ENCODE measurements at places on chromosomes 7 and 10.

DNA sequence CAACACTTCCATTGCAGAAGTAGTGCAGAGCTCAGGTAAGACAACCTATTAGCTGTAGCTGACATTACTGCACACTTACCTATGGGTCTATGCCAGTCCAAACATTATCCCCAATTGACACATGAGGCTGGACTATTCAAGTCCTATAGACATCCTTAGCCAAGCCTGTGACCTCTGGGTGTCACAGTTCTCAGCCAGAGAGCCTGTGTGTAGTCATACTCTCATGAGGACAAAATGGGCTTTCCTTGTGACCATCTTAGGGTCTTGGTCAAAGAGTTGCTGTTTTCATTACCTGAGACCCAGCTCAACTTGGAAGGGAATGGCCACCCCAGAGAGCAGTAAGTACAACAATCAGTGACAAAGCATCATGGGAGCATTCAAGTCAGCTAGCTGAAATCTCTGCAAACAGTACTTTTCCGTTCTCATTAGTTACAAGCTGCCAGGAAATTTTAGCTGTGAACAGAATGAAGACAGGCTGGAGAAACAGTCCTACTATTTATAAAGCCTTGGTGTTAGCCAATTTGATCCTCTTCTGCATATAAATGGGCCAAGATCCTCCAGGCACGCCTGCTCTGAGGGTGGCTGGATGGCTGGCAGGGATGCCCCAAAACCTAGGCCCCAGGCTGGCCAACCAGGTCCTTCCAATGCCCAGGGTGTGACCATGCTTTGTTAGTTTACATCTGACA, 44.3 kb downstream of the NUDCD3 start:
- no peak for DNase-seq

DNA sequence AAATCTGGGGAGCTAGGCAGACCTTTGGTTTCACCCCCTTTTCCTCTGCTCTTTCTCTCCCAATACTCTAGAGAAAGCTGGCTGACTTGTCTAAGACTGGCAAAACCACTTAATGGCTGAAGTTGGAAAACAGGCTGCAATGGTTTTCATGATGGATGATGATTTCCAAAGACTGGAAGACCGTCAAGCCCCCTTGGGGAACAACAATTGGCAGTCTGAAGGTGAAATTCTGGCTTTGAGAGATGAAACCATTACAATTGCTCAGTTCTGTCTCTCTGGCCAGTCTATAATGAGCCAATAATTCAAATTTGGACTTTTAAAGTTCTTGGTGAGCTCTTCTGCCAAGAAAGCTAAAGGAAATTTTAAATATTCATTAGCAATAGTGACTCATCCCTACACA, 680.5 kb downstream of the PARD3 start:
- no peak for DNase-seq

GRCh38 chr10:131901181-131901829, 497 bp downstream of the PPP2R2D start:
- no peak for DNase-seq

- no peak for DNase-seq
Measured at GRCh38 chr7:85693326-85693725, 506.5 kb upstream of the SEMA3D start.

DNA sequence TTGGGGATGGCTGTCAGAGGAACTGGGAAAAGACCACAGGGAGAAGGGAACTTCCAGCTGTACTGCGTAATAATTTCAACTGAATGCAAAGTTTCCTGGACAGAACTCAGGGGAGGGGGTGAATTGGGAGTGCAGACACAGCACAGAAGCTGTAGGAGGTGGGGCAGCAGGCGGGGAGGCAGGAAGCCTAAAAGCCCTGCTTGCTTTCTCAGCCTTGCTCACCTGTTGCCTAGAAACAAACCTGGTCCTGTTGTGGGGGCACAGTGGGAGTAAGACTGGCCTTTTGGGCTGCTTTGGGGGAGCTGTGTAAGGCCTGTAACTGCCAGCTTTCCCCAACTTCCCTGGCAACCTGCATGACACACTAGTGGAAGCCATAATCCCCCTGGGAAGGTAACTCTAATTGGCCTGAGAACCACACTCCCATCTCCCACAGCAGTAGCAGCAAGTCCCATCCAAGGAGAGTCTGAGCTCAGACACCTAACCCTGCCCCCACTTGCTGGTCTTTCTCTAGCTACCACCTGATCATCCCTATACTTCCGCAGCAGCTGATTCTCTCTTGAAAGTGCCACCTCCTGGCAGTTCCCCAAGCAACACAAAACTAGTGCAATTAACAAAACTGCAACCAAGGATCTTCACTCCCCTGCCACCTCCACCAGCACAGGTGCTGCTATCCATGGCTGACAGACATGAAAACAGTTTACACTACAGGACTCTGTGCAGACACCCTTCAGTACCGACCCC, 1239.3 kb downstream of the SORCS1 start:
- DNase-seq: no peak

DNA sequence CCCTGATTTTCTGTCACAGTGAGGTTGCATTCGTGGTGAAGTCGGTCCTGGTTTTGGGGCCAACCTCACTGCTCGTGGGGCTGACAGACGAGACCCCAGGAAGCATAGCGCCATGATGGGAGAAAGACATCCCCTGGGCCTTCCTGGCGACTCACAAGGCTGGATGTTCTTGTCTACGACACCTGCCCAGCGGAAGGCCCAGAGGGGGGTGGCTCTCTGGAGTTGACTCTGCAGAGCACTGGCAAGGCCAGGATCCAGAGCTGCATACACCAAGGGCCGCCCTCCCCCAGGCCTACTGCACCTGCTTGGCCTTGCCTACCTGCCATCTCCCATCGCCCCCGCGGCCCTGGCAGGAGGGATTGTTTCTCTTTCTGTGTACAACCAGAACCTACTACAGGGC, 608.9 kb downstream of the PTPRN2 start:
- DNase-seq: no peak

GRCh38 chr7:151395036-151395367, 14.8 kb downstream of the WDR86 start:
- DNase-seq: no peak

- DNase-seq: no peak
Measured at GRCh38 chr10:119541459-119542356, 811 bp downstream of the RGS10 start.

DNA sequence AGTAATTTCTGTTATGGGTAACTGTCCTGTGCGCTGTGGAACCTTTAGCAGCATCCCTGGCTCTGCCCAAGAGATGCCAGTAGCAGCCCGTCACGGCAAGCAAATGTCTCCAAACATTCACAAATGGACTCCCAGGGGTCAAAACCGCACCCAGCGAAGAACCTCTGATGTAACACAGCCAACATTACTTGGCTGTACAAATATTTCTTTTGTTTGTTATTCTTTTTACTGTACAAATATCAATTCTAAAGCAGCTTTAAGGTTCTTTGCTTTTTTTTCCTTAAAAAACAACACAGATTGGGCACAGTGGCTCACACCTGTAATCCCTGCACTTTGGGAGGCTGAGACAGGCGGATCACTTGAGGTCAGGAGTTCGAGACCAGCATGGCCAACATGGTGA, 182.5 kb downstream of the KMT2E start:
- DNase-seq: no peak

DNA sequence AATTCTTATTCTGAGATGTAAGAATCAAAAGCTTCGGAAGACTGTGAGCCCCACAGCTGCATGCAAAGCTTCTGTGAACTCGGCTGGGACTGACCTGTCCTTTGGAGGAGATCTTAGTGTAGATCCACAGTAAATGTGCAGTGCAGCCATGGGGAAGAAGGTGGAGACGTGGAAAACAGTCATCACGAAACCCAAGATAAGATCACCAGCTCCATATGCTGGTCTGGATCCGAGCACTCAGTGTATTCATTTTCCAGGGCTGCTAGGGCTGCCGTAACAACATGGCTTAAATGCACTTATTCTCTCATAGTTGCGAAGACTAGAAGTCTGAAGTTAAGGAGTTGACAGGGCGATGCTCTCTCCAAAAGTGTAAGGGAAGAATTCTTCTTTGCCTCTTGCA, 143.0 kb upstream of the TCF7L2 start:
- no peak for DNase-seq

- DNase-seq: no peak
Measured at GRCh38 chr7:158308001-158308400, 279.6 kb downstream of the PTPRN2 start.

DNA sequence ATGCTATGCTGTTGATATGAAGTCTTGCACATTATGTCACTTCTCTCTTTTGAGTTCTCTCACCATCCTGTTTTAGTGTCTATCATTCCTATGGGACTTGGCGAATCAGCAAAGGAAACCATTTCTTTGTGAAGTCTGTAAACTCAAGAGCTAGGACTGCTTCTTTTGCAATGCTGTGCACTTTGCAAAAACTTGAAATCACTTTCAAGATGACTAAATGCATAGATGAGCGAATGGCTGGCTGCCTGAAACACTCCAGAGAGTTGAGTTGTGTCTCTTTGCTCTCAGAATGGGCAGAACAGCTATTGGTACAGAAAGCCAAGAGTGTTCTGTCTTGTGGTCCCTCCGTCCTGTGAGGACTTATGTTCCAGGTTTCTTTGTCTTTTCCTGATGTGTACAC, 18.3 kb upstream of the ELMO1 start:
- DNase-seq: no peak

DNA sequence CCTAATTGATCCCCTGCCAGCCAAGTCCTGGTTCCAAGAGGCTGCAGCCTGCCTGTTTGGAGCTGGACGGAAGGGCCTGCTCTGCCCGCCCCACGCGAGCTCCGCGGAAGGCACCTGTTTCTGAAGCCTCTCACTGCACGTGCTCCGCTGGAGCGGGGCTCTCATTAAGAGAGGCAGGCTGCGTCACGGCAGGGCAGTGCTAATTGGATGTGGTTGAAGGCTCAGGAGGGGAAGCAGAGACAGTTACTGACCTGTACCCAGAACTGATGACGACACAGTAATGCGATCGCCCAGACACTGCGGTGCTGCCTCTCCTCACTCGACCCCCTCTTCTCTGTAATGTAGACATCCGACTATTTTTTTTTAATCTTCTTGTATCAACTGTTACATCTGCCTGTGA, 411.1 kb upstream of the MGMT start:
- DNase-seq: no peak
